ENCODE measurements at places on chromosomes 6 and 20.

- DNase-seq = no peak
These were observed 77.4 kb downstream of the NDUFAF5 start for GRCh38 chr20:13862245-13862644.

DNA sequence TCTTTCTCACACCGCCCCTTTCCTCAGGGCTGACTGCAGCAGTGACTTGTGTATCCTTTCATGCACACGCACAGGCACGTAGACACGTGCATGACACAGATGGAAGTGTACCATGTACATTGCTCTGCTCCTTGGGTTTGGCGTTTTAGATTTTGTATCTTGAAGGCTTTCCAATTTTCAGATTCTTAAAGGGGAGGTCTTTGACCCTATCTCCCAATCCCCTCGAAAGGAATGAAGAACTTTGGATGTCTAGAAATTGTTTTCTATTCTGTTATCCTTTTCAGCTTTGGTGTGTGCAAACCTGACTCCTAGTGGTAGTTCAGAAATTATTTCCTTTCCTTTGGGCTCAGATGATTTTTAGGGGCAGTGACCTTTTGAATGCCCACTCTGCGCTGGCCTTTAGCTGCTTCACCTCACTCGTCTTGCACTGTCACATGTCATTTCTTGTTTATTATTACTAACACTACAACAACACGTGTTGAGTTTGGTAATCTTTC, 63.0 kb downstream of the HIVEP1 start:
- no peak for DNase-seq

DNA sequence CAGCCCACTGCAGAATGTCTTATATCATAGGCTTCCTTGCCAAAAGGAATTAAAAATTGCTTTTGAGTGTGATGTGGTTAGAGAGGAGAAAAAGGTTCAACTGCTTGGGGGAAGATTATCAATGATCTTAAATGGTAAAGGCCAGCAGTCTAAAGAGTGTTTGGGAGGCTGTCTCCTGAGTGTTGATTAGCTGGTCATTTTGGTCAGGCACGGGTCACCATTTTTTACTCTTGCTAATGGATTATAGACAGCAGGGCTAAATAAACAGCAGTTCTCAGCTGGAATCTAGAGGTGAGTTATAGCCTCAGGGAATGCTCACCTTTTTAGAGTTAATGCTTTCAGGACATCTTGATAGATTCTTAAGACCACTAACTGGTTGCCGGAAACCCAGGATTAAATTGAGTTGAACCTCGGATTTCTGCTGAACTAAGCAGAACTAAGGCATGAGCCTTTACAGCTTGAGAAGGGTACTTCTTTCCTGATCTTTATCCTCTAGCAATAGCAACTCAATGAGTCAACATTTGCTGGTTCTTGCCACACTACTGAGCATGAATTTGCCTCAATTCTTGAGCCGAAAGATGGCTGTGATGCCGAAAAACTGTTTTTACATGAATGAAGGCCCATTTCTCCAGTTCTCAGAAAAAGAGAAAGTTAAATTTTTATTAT, 120.4 kb downstream of the LRRC1 start:
- no peak for DNase-seq

DNA sequence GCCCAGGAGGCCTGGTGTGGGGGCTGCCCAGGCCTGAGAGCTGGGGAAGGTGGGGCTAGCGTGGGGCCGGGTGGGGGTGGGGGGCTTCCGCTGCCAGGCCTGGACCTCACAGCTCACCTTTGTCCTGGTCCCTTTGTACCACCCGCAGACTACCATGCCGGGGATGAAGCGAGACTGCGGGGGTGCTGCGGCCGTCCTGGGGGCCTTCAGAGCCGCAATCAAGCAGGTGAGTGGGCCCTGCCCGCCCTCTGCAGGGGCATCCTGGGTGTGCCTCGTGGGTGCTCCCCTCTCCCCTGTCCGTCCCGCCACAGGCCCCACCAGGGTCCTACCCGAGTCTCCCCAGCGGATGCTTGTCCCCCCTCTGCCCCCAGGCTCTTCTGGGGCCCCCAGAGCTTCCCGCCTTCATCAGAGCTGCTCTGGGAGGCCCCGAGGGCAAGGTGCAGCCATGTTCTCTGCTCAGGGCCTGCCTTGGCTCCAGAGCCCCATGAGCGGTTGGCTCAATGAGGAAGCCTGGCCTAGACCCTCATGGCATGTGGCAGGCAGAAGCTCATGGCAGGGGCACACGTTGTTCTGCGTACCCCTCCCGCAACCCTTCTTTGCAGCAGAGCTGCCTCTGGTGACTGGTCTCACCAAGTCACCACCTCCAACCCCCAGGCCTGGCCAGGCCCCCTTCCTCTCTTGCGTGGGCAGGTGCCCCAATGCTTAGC, 14.5 kb downstream of the NPEPL1 start:
- no peak for DNase-seq

DNA sequence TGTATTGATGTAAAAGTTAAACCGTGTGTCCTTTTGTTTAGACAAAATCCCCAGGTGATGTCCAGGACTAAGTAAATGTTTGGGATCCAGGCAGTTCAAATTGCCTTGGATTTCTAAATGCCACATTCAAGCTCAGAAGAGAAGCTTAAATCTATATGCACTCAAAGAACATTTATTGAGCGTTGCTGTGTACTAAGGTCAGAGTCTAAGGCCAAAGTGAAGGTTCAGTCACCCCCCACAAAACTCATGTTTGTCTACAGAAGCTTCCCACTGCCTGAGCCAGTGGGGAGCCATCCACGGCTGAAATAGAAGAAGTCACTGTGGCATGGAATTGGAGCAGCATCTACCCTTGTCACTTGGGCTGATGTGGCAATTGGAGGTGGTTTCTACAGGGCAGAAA, 70.7 kb upstream of the INSM1 start:
- DNase-seq = no peak

DNA sequence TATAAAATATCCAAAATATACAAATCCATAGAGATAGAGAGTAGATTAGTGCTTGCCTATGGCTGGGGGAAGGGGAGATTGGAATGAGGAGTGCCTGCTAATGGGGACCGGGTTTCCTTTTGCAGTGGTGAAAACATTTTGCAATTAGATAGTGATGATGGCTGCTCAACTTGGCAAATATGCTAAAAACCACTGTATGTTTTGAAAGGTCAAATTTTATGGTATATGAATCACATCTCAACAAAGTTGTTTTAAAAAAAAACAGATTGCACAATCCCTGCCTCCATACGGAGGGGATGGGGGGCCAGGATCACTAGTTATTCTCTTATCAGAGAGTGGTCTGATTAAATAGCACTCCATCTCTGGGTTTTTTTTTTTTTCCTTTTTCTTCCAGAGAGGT, 76.9 kb upstream of the RIPOR2 start:
- DNase-seq = no peak

- peak; percentile 32 for DNase-seq
These were observed 24.2 kb upstream of the SNX9 start for GRCh38 chr6:157798851-157799250.

- DNase-seq = no peak
These were observed 6.7 kb downstream of the TAF4 start for GRCh38 chr20:62058941-62059340.

DNA sequence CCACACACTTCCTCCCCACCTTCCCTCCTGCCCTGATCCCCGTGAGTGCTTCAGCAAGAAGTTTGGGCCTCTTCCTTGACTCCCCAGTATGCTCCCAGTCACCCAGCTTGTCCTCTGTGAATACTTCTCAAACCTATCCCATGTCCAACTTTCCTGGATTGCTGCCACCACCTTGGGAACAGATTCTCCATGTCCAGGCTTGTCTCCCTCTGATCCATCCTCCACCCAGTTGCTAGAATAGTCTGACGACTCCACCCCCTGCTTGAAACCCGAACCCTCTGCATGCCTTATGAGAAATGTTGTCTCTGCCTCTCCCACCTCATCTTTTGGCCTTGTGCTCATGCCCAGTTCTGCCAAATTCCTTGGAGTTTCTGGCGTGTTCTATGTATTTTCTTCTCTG, 108.0 kb downstream of the PPP1R14C start:
- no peak for DNase-seq

DNA sequence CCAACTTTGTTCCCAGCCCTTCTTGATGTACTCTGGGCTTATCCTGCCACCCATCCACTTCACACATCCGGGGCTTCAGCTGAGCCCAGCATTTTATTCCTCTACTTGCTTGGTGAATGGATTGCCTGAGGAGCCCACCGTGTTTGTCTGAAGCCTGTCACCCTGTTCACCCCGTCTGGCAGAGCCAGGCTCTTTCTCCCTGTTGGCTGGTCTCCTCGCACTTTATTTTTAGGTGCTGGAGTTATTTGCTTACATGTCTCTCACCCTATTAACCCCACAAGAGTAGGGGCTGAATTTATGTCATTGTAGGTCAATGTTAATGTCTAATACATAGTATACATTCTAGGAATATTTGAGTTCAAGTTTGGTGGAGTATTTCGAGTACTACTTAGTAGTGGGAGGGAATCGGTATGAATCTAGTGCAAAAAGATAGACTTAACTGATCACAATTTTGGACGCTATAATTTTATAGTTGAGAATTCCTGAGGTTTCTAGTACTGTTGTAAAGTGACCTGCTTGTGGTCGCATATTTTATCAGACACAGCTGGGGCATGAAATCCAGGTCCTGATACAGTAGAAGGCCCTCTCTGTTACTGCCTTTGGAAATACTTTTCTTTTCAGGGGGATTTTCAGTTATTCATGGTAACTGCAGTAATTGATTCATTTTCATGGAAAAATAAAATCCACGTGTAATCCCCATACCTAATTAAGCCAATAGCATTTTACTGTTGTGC, 10.8 kb downstream of the JARID2 start:
- DNase-seq = no peak

DNA sequence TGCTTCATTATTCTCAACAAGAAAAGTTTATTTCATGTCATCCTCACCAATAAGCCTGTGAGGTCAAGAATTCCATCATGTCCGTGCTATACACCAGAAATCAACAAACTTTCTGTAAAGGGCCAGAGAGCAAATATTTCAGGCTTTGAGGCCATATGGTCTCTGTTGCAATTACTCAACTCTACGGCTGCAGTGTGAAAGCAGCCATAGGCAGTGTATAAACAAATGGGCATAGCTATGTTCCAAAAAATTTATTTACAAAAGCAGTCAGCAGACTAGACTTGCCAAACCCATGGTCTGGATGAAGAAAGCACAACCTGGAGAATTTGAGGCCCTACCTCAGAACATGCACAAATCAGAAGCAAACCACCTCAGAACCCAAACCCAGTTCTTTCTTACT, 118.5 kb downstream of the PCSK2 start:
- DNase-seq = no peak

GRCh38 chr20:1012359-1013168, 10.5 kb upstream of the RSPO4 start:
- DNase-seq = no peak

- DNase-seq = no peak
These were observed 487.7 kb upstream of the BTBD3 start for GRCh38 chr20:11429889-11430519.

GRCh38 chr20:47468290-47469050, 33.2 kb upstream of the NCOA3 start:
- DNase-seq = no peak

- no peak for DNase-seq
These were observed 522.0 kb upstream of the GJE1 start for GRCh38 chr6:141610741-141611140.
